ENCODE measurements at places on chromosomes 6 and 20. TPM values are rescaled to one million over a fixed set of nuclear protein-coding genes. Genes with fewer than 3 reads are reported as not detected.

GRCh38 chr6:51057296-51057695 lies 238.6 kb downstream of the TFAP2B start:
- no peak for DNase-seq

The GJA10 gene
- not detected for total RNA-seq

- no peak for DNase-seq
Measured at GRCh38 chr6:149032599-149033405, 284.7 kb upstream of the TAB2 start.

The HMGCLL1 gene
- total RNA-seq = 0.94 TPM

All from right atrium auricular region (tissue), 2 donors.